NCI-H226 (cell line): ENCODE measurements at places on chromosomes 7 and 10.
A peak's percentile ranks its signal among the peaks of the same experiment; 100 is the strongest.

DNA sequence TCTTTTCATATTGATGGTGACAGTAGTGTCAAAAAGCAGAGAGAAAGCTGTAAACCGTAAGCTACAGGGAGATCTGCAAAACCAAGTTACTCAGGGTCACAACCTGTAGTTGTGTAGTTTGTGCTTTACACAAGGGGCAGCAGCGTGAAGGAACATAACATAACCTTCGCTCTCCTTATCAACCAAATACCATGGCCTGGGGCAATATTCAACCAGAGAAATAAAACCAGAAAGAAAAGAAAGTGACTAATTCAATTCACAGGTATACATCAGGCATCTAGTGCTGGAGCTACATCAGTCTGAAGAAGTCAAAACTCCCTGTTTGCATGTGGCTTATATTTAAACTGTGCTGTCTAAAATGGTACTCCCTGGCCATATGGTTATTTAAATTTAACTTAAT lies 224.3 kb downstream of the TWIST1 start:
- DNase-seq: peak; percentile 48

- DNase-seq: no peak
Observed at GRCh38 chr10:411603-412002, 276.3 kb downstream of the ZMYND11 start.

GRCh38 chr10:35387768-35388167 lies 51.5 kb downstream of the CCNY start:
- DNase-seq: no peak

- DNase-seq: peak; percentile 70
Observed at GRCh38 chr7:139995017-139995915, 67.5 kb downstream of the PARP12 start.
